Stimulated activated CD8-positive, alpha-beta memory T cell treated with anti-CD3 and anti-CD28 coated beads, Interleukin-7, amount 100 ng/mL, for 4 hours (primary cell): ENCODE measurements at places on chromosomes 11 and 22.

DNA sequence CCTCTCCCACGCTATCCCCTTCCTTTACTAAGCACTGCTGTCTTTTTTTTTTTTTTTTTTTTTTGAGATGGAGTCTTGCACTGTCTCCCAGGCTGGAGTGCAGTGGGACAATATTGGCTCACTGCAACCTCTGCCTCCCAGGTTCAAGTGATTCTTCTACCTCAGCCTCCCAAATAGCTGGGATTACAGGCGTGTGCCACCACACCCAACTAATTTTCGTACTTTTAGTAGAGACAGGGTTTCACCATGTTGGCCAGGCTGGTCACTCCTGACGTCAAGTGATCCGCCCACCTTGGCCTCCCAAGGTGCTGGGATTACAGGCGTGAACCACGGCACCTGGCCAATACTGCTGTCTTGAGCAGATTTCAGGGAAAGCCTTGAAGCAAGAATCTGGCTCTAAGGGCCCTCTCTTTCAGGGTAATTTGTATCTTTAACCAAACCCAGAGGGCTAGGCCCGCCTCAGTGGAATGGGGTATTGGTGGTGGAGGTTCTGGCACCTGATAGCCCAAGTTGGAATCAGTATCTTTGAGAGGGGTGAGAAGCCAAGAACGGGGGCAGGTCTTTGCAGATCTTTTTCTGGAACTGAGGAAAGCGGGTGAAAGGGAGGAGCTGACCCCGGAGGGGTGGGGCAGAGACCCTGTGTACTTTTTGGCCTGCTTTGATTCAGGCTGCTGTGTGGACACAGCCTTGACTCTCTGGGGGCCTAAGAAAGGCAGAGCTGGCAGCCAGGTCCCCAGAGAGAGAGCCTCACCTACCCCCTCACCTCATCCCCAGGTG is 37.0 kb downstream of the TRIOBP start:
- no peak for DNase-seq

GRCh38 chr11:46895821-46896220 is 22.5 kb downstream of the LRP4 start:
- no peak for DNase-seq

DNA sequence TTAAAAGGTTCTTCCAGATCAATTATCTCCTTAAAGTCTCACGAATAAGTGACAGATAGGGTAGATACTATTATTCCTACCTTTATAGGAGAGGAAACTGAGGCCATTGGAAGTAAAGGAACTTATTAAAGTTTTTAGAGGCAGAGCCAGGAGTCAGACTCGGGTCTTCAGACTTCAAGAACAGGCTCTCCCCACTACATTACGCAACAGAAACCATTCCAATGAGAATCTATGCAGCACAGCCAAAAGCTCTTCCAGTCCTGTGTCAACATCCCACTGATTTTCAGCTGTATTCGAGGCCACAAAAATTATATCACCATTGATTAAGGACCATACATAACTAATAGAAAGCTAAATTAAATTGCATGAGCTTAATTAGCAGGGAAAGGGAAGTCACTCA is 77.4 kb downstream of the RELT start:
- no peak for DNase-seq

- DNase-seq: no peak
These were observed 34.7 kb downstream of the ALG9 start for GRCh38 chr11:111836721-111837120.

DNA sequence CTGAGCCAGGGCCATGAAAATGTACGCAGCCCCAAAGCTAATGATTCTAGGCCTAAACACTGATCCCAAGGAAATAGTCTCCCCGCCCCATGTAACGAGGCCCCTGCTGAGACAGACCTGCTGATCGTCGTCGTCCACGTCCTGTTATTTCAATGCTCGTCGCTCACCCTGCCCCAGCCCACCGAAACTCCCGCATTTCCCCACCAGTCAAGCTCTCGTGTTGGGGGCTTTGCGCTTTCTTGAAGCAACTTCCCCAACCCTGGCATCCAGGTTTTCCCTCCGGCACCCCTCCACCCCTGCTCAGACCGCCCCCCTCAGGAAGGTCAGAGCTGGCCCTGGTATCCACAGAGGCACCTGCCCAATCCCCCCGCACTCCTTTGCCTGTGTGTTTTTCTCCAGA is 58.8 kb upstream of the LINC01488 start:
- no peak for DNase-seq

- DNase-seq: no peak
These were observed 887.2 kb downstream of the BRD1 start for GRCh38 chr22:48940266-48941032.

DNA sequence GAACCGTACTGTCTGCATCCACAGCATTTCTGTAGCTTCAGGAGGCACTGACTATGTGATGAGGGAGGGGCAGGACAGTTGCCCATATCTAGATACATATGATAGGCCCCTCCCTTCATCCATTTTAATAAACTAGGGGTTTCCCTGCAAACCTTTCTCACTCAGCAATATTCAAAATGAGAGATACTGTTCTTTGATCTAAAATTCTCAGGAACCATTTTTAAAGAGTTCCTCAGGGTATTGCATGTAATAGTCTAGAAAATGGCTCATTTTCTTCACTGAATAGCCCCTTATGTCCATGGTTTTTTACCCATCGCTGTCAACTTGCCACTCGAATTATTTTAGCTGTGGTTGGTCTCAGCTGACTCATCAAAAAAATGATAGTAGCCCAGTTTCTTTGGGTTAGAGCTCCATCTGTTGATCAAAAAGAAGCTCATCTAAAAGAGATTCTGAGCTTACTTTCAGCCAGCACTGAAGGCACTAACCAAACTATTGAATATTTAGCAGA is 37.0 kb upstream of the DNAJB7 start:
- DNase-seq: no peak

- DNase-seq: no peak
These were observed 84.6 kb downstream of the ETS1 start for GRCh38 chr11:128502726-128503125.

DNA sequence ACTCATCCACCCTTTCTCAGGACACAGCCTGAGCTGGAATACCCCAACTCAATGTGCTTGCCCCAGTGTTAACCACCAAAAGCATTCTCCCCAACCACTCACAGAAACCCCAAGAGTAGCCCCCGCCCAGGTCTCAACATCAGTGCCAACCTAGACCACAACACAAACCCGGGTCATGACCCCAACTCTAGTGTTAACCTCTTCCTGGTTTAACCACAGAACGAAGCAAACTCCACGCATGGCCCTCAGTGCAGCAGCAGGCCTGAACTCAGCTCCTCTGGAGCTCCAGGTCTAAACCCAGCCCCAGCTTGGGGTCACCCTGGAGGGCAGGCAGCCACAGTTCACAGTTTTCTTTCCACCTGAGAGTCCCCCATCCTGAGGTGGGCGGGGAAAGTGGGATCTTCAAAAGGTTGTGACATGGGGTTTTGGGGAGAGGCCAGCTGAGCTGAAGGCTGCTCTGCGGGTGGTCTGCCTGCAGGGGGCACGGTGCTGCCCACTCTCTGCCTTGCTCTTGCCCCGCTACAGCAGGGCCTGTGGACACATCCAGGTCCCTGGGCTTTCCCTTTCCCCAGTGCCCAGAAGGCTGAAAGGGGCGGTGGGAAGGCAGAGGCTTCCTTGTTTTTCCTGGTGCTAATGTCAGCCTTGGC is 37.9 kb downstream of the NECTIN1 start:
- DNase-seq: no peak

DNA sequence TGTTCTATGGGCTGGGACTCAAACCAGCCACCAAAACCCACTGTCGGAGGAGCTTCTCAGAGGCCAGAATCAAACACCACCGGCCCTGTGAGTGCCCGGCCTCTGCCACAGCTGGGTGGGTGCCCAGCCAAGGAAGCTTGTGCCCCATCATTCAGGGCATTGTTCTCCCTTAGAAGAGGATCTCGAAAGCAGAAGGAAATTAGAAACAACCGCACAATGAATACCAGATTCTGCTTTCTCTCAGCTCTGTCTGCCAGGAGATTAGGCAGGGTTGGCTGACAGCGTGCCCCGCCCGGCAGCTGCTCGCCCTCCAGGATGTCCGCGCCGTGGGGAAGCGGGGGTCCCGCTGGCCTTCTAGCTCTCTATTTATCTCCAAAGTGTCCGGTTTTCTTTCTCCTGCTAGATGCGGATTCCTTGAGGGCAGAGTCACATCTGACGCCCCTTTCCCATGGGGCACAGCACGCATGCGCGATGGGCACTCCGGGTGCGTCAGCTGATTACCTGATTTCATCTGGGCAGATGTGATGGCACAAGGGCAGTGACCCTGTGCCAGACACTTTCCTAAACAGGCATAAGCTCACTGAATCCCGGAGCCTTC is 25.5 kb downstream of the SCGB1A1 start:
- no peak for DNase-seq

- no peak for DNase-seq
These were observed 30.6 kb downstream of the PRDM11 start for GRCh38 chr11:45176996-45177395.

DNA sequence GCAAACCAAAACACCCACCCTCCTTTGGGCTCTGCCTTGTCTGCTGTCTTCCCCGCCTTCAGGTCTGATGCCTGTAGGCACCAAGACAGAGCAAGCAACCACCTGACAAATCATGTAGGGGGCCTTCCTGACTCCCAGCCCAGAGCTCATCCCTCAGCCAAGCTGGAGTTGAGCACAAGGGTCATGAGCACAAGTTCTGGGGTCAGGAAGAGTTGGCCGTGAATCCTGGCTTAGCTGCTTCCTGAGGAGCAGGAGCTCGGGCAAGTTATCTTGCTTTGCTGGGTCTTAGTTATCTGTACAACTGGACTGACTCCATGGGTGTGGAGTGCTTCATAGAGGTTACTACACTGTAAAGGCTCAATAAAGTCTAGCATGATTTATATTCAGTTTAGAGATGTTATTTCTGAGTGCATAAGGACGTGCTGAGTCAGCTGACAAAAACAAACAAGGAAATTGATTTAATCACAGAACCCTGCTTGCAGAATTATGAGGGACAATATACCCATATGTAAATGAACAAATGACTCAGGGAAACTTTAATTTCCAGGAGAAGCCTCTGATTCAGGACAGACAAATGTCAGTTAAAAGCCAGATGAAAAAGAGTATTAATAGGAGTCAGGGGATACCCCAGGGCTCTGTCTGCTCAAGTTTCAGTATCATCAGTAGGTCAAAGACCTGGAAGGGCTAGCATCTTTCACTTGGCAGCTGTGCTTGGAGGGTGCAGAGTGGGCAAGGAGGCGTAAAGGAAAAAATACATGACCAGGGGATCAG is 15.0 kb upstream of the APOA1 start:
- no peak for DNase-seq

DNA sequence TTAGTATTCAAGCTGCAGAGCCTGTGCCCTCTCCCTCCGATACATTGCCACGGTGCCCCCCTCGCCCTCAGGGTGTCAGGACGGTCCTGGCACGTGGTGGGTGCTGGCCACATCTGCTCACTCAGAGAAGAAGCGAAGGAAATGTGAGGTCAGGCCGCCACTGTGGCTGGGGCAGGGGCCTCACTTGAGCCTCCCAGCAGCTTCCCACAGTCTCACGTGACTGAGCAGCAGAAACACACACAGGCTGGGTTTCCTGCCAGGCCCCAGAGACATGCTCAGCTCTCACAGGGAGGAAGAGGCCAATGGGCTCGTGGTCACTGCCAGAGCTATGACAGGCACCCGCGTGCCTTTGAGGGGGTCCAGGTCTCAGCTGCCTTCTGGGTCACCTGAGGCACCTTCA is 37.9 kb upstream of the PRR5 start:
- peak; percentile 50 for DNase-seq

DNA sequence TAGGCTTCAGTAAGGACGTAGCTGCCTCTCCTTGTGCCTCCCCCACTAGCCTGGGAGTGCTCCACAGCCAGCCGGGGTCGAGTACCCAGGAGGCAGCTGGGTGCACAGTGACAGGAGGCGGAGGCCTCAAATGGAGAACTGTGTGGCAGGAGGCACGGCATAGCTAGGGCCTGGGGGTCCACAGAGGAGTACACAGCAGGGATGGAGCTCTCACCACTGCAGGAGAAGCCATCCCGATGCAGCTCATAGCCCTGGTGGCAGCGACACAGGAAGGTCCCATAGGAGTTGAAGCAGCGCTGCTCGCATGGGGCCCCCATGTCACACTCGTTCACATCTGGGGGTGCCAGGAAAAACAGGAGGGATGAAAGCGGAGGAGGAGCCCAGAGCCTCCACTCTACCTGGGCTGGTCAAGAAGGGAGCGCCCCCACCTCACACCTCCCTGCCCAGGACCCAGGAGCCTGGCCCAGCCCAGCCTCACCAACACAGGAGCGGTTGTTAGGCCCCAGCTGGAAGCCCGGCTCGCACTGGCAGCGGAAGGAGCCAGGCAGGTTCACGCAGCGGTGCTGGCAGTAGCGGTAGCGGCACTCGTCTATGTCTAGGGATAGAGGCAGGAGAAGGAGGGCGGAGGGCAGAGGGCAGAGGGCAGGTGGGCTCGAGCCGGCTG is 2.8 kb downstream of the EFEMP2 start:
- no peak for DNase-seq

GRCh38 chr22:50702821-50703725 is 30.4 kb downstream of the SHANK3 start:
- DNase-seq: no peak

DNA sequence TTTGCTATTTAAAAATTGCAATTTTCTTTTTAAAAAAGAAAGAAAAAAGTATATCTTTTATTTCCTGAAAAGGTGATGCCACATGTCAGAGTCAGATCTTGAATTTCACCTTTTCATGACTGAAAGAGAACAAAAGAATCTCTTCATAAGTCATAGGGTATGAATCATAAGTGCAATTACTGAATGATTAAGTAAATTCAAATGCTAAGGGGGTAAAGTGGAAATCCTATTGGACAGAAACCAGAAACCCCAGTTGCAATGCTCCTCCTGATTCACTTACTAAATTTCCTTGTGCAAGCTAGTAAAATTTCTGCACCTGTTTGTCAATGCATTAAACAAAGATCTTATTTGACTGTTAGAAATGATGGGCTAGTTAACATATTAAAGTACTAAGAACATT is 8.2 kb upstream of the PRRG4 start:
- DNase-seq: no peak

- DNase-seq: no peak
These were observed 4.1 kb upstream of the OR5J2 start for GRCh38 chr11:56172256-56172830.

GRCh38 chr11:112776834-112777233 is 184.4 kb upstream of the NCAM1 start:
- DNase-seq: no peak

- DNase-seq: no peak
These were observed 123.0 kb downstream of the ST3GAL4 start for GRCh38 chr11:126478466-126478865.

DNA sequence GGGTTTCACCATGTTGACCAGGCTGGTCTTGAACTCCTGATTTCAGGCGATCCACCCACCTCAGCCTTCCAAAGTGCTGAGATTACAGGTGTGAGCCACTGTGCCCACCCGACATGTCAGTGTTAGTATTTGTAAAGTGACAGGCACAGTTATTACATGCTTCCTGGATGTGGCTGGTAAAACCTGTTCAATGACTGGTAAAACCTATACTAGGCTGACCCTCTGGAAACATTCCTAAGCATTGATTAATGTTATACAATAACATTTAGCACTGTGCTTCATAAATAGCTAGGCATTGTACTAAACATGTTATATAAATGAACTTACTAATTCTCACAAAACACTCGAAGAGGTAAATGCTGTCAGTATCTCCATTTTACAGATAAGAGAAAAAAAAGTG is 20.9 kb upstream of the JHY start:
- DNase-seq: no peak
